ENCODE measurements at places on chromosomes 5 and 9.

GRCh38 chr9:125609744-125610143, 97.3 kb downstream of the MAPKAP1 start:
- no peak for DNase-seq

DNA sequence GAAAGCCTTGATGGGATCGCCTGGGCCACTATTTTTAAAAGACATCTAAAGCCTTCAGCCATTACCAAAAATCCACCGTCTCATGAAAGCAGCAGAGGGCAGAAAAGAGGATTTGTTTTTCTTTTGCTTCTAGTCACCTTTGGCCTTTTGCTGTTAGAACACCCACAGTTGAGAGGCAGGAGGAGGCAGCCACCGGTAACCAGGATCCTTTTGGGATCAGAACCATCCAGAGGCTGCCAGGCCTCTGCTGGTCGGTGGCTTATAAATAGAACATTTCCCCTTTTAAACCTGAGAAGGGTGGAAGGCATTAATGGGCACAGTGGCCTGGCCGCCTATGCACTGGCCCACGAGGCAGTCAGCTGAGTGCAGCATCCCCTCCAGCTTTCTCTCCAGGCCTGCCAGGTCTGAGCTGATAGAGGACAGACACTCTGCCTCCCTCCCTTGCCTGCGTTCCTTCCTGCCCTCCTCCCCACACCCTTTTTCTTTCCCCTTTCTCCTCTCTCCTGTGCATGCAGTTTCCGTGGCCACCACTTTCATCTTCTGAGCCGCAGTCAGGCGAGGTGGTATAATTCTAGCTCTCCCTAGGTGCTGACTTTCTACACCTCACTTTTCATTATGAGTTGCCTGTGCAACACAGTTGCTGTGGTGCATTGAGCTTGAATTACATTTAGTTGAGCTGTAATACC, 253.4 kb downstream of the ARHGAP26 start:
- DNase-seq, result no peak

DNA sequence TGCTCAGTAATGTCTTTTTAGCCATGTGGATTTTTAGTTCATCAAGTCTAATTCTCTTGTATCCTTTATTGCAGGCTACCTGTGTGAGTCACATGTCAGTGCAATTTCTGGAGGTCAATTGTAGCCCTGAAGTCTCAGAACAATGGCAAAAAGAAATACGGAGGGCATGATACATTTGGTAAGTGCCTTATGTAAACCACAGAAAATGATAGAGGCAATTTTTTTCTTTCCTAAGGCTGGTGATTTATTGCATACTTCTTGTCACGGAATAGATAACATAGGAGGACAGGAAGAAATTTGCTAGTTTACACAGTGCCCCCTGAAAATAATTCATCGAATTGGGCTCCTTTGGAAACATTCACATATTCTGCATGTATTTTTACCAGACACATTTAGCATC, 235.9 kb downstream of the DMRTA1 start:
- DNase-seq, result no peak

DNA sequence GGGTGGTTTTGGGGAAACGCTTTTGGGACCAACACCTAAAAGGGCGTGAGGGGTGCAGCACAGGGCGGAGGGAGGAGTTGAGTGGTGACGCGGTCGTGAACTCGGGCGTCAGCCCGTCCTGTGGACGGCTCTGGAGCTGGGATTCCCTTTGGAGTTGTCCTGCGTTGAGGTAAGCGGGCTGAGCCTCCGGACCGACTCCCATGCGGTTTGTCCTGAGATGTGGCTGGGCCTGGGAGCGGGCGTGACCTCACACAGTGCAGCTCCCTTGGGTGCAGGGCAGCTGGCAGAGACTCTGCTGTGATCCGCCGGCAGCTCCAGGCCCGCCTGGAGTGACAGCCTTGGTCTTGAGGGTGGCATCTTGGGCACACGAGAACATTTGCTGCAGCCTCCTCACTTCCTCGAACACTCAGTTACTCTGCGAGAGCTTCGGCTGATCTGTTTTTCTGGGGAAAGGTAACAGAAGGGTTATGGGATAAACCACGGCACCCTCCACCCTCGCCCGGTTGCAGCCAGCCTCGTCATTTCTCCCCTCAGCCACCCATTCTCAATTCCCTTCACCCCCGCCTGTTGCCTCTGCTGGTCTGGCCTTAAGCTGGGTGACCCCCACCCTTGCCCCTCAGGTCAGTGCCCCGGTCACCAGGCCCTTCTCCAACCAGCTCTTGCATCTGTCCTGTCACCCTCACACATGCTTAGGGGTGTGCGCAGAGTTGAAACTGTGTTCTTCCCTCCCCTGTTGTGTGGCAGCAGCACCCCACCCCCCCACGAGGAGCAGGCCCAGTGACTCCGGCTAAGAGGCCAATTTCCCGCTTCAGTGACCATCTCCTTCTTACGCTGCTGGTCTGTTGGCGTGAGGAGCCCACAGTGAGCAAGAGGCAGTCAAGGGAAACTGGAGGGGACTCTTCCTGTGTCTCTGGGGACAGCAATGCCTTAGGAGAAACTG, 94.2 kb upstream of the COL5A1 start:
- DNase-seq, result no peak

DNA sequence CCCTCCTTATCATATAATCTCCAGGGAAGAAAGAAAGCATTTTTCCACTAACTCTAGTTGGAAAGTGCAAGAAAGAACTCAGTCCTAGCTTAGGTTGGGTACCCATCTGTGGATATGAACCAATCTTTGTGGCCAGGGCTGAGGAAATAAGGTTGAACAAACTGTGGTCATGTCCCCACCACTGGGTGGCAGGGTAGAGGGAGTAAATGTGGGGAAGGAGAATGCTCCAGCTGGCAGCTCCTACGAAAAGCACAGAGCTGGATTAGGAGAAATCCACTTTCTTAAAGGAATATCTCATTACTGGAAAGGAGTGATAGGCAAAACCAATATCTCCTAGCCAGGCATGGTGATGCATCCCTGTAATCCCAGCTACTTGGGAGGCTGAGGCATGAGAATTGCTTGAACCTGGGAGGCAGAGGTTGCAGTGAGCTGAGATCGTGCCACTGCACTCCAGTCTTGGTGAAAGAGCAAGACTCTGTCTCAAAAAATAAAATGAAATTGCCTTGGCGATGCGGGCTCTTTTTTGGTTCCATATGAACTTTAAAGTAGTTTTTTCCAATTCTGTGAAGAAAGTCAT, 175.1 kb downstream of the CCDC192 start:
- DNase-seq, result no peak

- no peak for DNase-seq
Measured at GRCh38 chr9:89175828-89176261, 2.8 kb downstream of the SHC3 start.

DNA sequence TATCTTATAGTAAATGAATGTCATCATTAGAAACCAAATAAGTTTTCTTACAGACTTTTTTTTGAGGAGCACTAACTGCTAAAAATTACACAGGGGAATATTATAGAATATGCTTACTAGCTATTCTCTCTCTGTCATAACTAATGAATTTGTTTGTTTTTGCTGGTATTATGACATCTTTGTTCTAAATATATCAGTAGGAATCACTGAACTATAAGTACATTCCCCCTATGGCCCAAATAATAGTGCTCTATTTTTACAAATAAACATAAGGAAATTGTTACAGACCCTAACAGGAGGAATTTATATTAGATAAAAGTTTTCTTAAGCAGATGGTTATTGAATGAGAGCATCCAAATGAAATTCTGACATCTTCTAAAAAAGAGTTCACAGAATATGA, 83.0 kb upstream of the RIOK2 start:
- DNase-seq, result no peak

- no peak for DNase-seq
Measured at GRCh38 chr5:39599721-39600431, 175.1 kb upstream of the DAB2 start.

All from stimulated activated CD8-positive, alpha-beta memory T cell treated with anti-CD3 and anti-CD28 coated beads, Interleukin-15, amount 100 ng/mL, for 4 hours (primary cell).